ENCODE measurements at places on chromosomes 4 and X.

GRCh38 chr4:125704726-125705125 lies 390.0 kb downstream of the FAT4 start:
- DNase-seq: no peak

DNA sequence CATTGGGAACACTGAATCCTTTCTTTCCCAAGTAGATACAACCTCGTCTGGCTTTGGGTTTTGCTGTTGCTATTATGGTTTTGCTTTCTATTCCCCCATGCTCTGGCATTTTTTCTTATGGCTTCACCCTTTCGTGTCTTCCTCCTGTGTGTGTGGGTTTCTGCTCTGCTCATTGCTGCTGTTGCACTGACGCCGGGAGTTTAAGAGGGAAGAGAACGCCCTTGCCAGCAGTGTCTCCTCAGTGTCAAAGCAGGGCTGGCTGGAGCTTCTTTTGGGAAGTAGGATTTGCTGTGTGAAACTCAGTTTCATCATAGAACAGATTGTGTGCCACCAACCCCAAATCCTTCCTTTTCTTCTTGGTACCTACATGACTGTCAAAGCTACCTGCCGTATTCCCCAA lies 63.7 kb downstream of the CLDN22 start:
- no peak for DNase-seq

DNA sequence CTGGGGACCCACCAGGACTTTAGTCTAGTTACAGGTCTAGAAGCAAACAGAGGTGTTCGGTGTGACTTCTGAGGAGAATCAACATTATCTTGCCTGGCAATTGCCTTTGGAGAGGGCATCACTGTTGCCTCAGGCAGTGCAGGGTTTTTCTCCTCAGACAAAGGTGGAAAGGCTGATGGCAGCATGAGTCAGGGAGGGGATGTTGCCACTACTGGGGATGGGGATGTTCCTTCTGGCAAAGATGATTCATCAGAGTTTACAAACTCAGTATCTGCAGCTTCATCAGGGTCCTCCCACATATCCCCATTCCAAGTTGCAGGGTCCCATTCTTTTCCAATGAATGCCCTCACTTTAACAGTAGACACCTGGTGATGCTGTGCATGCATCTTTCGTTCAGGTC lies 91.3 kb upstream of the GALNTL6 start:
- no peak for DNase-seq

DNA sequence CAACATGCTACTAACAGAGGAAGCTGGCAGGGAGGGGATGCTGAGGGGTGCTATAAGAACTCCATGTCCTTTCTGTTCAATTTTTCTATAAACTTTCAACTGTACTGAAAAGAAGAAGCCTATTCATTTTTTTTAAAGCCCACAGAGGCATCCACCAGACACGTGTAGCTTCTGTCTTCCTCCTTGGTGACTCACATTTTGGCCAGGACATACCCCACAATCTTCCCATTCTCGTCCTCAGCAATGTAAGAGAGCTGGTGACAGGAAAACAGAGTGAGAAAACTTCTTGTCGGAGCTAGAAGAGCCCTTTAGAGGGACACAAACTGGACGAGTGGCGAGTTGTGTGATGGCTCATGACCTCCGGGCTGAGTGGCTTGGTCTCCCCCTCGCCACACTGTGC lies 1.1 kb downstream of the NAA10 start:
- no peak for DNase-seq

- no peak for DNase-seq
Observed at GRCh38 chr4:161760008-161760407, 403.8 kb downstream of the FSTL5 start.

DNA sequence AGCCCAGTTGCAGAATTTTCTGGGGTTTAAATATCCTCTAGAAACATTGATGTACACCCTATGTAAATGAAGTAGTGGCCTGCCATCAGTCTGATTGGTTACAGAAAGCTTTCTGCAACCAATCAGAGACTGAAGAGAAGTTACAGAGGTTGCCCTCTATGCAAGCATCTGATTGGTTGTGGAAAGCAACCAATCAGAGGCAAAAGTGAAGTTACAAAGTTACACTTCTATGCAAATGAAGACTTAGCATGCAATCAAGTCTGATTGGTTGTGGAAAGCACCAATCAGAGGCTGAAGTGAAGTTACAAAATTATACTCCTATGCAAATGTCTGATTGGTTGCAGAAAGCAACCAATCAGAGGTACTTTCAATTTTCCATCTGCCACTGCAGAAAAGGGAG lies 51.9 kb upstream of the USP9X start:
- no peak for DNase-seq

GRCh38 chrX:7085879-7086278 lies 61.6 kb upstream of the STS start:
- DNase-seq: no peak
